Inflammatory macrophage treated with lipopolysaccharide for 1 hour (primary cell): ENCODE measurements at places on chromosomes 11 and 22.

GRCh38 chr22:39138357-39138997, 14.0 kb downstream of the CBX7 start:
- no peak for DNase-seq

DNA sequence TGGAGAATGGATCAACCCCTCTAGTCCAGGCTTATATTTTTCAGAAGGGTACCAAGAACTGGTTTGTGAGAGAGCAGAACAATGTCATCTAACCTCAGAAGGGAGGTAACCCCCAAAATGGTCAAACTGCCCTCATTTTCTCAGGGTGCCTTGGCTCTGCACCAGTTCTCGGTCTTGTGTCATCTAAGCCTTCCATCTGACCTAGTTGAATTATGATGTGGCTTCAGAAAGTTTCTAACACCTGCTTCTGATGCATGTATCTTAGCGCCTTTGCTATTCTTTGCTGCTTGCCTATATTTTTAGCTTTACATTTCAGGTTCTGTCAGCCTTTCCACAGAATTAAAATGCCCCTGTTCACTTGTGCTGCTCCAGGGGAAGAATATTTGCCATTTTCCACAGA, 91.7 kb upstream of the E2F8 start:
- no peak for DNase-seq

DNA sequence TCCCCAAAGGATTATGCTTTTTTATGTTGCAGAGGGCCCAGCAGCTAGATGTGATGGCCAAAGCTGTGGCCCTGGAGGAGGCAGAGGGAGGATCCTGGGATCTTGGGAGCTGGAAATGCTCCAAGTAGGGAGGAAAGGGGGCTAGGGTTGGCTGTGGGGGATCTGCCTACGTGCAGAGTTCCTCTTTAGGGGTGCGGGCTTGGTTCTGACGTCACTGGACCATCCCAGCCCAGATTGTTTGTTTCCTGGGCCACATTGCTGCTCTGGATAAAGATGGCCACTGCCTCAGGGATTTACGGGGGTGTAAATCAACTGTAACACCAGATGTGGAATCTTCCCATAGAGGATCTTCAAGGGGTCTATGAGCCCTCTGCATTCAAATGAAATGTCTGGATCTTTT, 110.3 kb upstream of the SYT13 start:
- no peak for DNase-seq

- no peak for DNase-seq
Observed at GRCh38 chr11:6474806-6475500, 1.2 kb upstream of the TRIM3 start.

GRCh38 chr22:23289851-23290724, 109.8 kb downstream of the BCR start:
- peak; percentile 74 for DNase-seq

DNA sequence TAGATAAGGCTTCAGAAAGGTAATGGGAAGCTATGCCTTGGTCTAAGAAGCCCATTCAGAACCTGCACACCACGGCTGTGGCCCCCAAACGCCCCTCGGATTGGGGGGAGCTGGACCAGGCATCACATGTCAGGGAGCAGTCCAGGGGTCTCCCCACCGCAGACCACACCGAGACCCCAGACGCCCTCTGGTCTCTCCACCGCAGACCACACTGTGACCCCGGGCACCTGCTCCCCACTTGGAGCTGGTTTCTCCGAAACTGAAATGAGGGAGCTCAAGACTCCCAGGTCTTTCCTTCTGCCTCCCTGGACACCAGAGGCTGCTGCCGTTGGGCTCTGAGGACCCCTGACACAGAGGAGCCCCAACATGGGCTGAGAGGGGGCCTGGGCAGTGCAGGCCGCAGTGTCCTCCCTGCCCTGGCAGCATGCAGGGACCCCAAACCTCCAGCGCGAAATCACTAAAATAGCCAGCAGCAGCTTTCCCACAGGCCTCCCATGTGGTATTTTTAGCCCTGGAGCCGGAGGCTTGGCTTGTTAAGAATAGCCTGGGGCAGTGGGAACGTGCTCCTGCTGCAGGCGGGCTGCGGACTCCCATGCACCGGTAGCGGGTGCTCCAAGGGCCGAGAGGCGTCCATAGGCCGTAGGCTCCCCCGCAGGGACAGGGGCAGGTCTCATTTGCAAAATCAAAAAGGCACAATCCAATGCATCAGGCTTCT, 7.7 kb downstream of the LINC01488 start:
- DNase-seq: no peak

DNA sequence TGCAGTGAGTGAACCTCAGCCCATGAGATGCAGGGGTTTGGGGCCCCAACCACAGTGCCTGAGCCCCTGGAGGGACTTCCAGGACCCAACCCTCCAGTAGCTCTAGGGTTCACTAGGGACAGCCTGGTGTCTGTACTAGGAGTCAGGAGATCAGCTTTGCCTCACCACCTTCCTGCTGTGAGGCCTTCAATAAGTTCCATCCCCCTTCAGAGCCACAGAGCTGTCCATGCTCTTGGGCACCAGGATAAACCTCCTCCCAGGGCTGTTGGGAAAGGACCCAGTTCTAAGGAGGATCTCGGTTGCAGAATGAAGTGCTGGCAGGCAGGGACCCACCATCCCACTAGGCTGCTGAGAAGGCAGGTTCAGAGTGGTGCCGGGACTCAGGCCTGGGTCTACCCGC, 9.7 kb downstream of the ARHGEF17 start:
- DNase-seq: no peak

GRCh38 chr11:68081691-68082090, 39.5 kb downstream of the CHKA start:
- no peak for DNase-seq

GRCh38 chr11:10743354-10744000, 7.6 kb upstream of the CTR9 start:
- no peak for DNase-seq

DNA sequence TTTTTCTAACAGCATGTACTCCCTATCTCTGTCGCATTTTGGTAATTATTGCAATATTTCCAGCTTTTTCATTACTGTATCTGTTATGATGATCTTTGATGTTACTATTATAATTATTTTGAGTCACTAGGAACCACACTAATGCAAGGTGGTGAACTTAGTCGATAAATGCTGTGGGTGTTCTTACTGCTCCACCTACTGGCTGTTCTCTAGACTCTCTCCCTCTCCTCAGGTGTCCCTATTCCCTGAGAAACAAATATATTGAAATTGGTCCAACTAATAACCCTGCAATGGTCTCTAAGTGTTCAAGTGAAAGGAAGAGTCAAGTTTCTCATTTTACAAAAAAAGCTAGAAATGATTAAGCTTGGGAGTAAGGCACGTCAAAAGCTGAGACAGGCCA, 10.5 kb downstream of the ARL14EP start:
- DNase-seq: peak; percentile 6

GRCh38 chr11:69483170-69483569, 1.7 kb downstream of the LINC01488 start:
- DNase-seq: no peak

- DNase-seq: no peak
Observed at GRCh38 chr11:88194990-88195389, 19.7 kb upstream of the RAB38 start.

GRCh38 chr11:38256436-38256835, 1658.4 kb upstream of the RAG2 start:
- no peak for DNase-seq

GRCh38 chr11:59891781-59892181, 13.2 kb downstream of the OOSP3 start:
- DNase-seq: peak; percentile 77

DNA sequence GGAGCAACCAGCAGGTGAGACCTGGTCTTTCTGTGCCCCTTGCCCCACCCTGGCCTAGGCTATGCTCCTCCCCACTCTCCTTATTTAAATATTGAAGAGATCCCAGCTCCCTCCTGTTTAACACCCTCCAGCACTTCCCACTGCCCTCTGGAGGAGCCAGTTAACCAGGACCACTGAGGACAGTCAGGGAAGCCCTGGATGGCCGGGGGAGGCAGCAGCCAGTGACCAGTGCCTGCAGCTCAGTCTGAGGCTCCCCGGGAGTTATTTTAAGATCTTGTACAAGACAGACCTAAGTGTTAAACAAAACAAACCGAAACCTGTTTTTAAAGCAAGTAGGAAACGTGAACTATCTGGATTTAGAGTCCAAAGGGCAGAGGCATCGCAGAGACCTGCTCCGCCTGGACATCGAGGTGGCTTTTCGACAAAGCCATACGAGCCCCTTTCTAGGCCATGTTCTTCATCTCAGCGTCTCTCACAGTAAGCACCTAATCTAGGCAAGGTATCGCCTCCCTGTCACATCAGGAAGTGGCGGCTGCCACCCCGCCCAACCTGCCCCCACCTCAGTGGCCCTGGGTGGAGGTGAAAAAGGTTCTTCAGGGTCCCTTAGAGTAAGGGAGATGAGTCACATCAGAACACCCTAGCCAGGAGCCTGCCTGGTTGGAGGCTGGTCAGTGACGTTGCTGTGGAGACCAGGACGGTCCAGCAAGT, 35.2 kb downstream of the TRMU start:
- DNase-seq: no peak

DNA sequence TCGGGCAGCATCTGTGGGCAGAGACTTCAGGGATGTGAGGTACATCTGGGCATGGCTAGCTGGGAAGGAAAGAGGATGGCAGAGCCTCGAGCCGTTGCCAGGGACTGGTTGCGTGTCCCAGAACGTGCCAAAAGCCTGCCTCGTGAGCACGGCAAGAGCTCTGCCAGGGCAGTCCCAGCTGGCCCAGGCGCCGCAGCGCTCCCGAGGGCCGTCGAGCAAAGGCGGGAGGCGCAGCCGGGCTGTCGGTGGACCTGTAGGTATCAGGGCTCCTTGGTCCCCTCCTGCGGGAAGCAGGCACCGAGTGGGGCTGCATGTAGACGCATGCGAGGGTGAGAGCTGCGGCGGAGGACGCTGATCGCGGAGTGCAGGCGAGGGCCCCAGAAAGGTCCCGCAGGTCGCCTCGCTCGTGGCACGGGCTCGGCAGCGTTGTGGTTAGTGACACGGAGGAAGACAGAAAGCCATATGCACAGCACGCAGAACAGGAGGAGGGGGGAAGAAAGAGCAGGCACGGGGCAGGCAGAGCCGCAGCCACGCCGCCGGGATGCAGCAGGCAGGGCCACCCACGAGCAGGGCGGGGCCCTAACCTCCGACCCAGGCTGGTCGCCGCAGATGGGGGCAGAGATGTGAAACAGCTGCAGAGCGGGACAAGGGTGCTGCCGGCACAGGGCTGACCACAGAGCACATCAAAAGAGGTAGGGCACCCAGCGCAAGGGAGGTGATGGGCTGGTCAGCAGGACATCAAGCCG, 18.0 kb downstream of the LSP1 start:
- DNase-seq: no peak

- DNase-seq: no peak
Observed at GRCh38 chr11:46666516-46666915, 33.9 kb downstream of the ARHGAP1 start.

DNA sequence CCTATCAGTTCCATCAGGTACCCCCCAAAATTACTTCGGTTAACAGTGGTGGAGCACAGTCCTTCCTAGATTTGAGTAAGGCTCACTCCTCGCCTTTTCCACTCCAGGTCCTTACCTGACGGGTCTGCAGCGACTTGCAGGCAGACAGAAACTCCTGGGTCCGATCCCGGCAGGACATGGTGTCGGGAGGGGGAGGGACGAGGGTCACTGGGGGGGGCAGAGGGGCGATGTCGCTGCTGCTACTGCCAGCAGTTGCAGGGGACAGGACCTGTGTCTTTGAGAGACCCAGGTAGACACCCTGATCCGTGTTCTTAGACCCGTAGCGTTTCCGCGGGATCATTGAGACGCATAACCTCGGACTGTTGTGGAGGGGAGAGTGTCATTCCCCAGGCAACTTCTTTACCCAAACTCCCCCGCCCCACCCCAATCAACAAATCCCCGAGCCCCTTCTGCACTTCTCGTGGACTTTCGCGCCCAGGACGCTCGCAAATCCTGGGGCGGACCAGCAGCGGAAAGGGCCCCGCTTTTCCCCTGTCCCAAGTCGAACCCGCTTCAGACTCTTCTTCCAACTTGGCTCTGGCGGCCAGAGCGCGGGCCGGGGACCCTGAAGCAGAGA, 839 bp downstream of the STX5 start:
- DNase-seq: no peak

- DNase-seq: no peak
Observed at GRCh38 chr11:3674189-3674588, 3.0 kb upstream of the CHRNA10 start.

DNA sequence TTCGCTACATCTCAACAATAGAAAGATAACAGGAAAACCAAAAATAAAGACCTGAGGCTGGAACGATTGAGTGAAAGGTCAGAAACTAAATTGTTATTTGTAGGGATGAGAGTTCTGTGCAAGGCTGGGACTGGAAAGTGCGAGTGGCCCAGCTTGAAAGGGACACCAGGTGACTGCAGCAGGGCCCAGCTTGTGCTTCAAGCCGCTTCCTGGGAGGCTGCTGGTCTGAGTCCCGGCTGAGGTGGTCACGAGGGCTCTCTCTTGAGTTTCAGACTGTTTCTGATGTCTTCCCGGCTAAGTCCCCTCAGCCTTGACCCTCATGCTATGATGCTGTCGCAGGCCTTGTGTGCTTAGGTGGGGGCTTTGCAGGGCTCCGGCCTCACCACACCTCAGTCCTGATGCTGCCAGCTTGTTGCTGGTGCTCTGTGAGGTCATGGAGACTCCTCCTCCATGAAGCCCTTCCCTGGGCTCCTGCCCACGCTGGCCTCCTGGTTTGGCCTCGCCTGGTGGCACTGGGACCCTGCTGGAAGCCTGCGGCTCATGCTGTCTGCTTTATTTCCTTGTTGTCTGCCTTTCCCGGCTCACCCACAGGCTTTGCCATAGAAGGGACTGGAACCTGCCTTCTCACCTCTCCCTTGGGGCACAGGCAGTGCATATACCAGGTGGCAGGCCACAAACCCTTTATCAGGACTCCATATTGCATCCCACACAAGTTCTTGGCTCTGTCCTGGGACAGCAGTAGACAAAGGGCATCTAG, 4.0 kb downstream of the BANF1 start:
- DNase-seq: no peak

DNA sequence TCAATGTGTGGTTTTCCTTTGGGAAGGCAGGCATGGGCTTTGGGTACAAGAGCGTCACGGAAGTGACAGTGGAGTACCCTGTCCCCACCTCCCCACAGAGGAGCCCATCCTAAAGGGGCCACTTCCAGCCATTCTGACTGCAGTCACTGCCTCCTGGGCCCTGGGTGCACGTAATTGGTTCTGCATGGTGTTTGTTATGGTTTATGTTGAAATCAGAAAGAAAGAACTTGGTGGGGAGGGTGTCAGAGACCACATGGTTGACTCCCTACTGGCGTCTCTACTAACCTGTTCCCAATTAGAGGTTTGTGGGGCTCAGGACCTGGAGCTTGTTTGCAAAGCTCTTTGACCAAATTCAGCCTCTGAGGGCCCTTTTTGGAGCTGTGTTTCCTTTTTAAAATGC, 40.8 kb downstream of the RIBC2 start:
- no peak for DNase-seq

- DNase-seq: no peak
Observed at GRCh38 chr11:13010749-13011465, 1.8 kb downstream of the RASSF10 start.

GRCh38 chr11:74534216-74534945, 40.9 kb upstream of the LIPT2 start:
- DNase-seq: peak; percentile 38

GRCh38 chr11:118565051-118565450, 680 bp downstream of the IFT46 start:
- no peak for DNase-seq

- no peak for DNase-seq
Observed at GRCh38 chr22:50129121-50129736, 39.4 kb downstream of the MOV10L1 start.
